ENCODE measurements at places on chromosomes 7 and 10.
A peak's percentile ranks its signal among the peaks of the same experiment; 100 is the strongest.

- no peak overlapping the region for H3K27ac ChIP-seq
- no peaks in the 10 kb centered on the region for H3K36me3 ChIP-seq
- H3K4me3 ChIP-seq, result no peak overlapping the region
- DNase-seq, result no peak
- no peaks in the 10 kb centered on the region for H3K27me3 ChIP-seq
- no peaks in the 10 kb centered on the region for H3K4me1 ChIP-seq
These were observed 324.6 kb downstream of the ATRNL1 start for GRCh38 chr10:115417585-115418265.

DNA sequence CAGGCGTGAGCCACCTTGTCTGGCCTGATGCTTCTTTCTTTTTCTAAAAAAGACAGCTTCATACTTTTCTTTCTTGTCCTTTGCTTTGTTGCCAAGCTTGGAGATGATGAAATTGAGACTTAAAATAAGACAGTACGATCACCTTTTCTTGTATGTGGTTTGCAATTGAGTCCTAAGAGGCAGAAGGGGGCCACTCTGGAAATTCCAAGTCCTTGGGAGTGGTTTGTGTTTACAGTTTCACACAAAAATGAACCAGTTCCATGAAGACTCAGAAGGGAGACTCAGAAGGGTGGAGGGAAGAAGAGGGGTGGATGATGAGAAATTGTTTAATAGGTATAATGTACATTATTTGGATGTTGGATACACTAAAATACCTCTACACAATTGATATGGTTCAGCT lies 70.7 kb upstream of the TNS3 start:
- H3K36me3 ChIP-seq, result no peaks in the 10 kb centered on the region
- H3K27ac ChIP-seq, result no peak overlapping the region
- DNase-seq, result no peak

DNA sequence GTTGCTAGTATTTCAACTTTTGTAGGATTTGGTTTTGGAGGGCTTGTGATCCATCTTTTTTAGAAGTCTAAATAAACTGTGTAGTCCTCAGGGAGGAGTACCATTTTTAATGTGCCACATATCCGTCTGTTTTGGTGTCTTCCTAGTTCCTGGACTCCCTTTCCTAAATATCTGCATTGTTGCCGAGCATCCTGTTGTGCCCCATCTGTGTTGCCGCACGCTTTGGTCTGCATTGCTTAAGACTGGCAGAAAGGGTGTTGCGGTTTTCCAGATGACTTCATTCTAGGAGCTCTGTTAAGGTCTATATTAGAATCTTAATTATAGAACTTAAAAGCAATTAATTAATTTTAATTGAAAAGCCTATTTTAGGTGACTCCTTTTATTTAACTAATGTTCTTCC lies 49.4 kb downstream of the RBM33 start:
- H3K4me3 ChIP-seq, result no peak overlapping the region
- H3K27me3 ChIP-seq, result no peaks in the 10 kb centered on the region
- no peak for DNase-seq

- H3K27ac ChIP-seq, result no peak overlapping the region
- H3K36me3 ChIP-seq, result no peaks in the 10 kb centered on the region
- no peak overlapping the region for H3K4me3 ChIP-seq
- H3K4me1 ChIP-seq, result peaks cover 21% of the 10 kb centered on the region
- DNase-seq, result no peak
- peaks cover 100% of the 10 kb centered on the region for H3K27me3 ChIP-seq
These were observed 441 bp upstream of the VENTX start for GRCh38 chr10:133237241-133237587.

DNA sequence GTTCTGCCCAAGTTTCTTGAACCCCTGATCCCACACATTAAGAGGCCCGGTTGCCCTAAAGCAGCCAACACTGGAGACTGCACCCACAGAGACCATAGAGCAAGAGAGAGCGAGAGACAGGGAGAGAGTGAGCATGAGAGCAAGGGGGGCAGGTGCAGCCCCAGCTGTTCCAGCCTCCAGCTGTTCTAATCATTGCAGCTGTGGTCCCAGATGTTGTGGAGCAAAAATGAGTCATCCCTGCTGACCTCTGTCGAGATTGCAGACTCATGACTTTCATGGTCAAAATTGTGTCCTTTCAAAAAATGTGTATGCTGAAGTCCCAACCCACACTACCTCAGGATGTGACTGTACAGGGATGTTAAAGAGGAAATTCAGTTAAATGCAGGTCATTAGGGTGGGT lies 143.9 kb upstream of the FRMD4A start:
- H3K4me3 ChIP-seq, result no peak overlapping the region
- H3K27ac ChIP-seq, result no peak overlapping the region
- peaks cover 69% of the 10 kb centered on the region for H3K27me3 ChIP-seq

DNA sequence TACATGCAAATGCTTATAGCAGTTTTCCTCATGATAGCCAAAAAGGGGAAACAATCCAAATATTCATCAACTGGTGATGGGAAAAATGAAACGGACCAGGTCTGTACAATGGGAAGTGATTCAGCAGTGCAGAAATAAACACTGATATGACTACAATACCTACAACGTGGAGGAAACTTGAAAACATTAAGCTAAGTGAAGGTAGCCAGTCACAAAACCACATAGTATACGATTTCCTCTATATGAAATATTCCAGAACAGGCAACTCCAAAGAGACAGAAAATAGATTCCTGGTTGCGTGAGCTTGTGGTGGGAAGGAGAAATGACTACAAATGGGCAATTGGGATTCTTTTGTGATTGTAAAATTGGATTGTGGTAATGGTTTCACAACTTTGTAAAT lies 263.1 kb upstream of the PITRM1 start:
- no peak for DNase-seq
- H3K27ac ChIP-seq, result no peak overlapping the region
- H3K36me3 ChIP-seq, result peaks cover 3% of the 10 kb centered on the region
- H3K4me3 ChIP-seq, result no peak overlapping the region
- H3K27me3 ChIP-seq, result peaks cover 14% of the 10 kb centered on the region

DNA sequence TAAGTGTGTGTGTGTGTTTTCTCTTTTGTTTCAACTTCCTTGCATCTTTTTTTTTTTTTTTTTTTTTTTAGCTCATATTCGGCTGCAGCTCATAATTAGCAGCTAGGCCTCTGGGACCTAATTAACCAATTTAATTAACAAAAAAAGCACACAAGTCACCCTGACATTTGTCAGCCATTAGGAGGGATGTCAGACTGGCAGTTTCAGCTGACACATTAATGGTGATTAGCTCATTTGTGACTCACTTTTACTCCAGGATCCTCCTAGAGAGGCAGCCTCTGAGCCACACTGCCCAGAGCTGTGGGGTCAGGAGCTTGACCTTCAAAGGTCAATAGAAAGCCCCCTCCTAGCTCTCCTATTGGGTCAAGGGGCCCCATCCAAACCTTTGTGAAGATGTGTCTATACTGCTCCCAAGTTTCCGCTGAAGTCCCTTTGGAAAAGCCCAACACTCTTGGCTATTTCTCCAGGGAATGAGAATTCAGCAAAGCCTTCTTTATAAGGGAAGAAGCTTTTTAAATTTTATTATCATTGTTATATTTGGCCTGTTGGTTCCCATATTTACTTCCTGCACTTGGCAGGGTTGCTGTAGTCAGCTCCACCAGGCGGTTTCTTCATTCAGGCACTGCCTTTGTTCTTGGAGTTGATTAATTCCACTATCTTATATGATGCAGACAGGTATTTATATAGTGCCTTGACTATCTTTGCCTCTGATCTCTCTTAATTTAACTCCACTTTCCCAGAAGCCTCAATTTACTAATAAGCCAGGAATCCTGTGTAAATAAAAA lies 109.5 kb upstream of the HABP2 start:
- H3K27me3 ChIP-seq, result peaks cover 8% of the 10 kb centered on the region
- H3K4me1 ChIP-seq, result no peaks in the 10 kb centered on the region
- H3K4me3 ChIP-seq, result no peak overlapping the region
- no peaks in the 10 kb centered on the region for H3K36me3 ChIP-seq
- no peak overlapping the region for H3K27ac ChIP-seq

- H3K27me3 ChIP-seq, result peaks cover 16% of the 10 kb centered on the region
- H3K27ac ChIP-seq, result no peak overlapping the region
- H3K36me3 ChIP-seq, result no peaks in the 10 kb centered on the region
- H3K4me1 ChIP-seq, result peaks cover 9% of the 10 kb centered on the region
These were observed 87.4 kb upstream of the FAM20C start for GRCh38 chr7:105002-105401.

DNA sequence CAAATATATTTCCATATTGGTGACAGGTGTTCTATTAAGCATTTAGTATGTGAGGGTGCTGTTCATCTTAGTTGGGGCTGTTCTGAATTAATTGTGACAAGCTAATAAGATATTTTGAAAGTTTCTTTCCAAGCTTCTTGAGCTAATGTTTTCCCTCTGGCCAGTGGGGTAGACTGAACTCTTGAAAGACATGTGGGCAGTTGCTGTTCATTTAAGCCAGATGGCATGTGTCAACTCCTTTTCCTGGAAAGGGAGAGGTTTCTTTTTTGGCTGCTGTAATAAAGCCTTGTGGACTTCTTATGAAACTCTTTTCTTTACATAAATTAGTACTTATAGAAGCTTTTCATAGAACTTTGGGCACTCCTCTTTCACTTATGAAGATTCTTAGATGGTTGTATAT lies 21.7 kb downstream of the RAB18 start:
- H3K4me1 ChIP-seq, result peaks cover 68% of the 10 kb centered on the region
- no peak overlapping the region for H3K27ac ChIP-seq
- no peaks in the 10 kb centered on the region for H3K27me3 ChIP-seq
- peaks cover 34% of the 10 kb centered on the region for H3K36me3 ChIP-seq
- H3K4me3 ChIP-seq, result no peak overlapping the region

DNA sequence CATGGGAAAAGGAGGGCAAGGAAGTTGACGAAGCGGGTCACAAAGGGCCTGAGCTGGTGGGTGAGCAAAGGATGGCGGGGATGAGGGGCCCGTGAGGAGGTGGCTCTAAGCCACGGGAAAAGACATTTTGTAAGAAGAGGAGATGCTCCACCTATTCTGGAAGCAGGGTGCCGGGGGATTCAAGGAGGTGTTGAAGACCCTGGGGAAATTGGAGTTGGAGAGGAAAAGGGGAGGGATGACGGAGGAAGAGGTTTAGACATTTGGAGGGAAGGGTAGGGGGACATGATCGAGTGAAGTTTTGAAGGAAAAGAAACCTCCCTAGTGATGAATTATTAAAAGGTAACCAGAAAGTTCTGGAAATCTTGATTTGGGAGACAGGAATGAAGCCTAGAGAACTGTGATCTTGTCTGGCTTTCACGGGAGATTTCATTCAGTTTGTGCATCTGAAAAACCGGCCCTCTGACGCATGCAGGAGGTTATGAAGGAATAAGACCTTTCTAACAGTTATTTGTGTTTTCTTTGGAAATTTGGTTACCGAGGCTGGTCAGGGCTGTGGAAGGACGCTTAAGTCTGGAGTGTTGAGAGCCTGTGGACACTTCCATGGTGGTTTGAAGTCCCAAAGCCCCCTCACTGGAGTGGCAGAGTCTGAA lies 1.4 kb downstream of the SMO start:
- H3K4me1 ChIP-seq, result peaks cover 11% of the 10 kb centered on the region
- H3K4me3 ChIP-seq, result peak overlapping the region; percentile 48
- peaks cover 76% of the 10 kb centered on the region for H3K27me3 ChIP-seq
- no peak overlapping the region for H3K27ac ChIP-seq
- H3K36me3 ChIP-seq, result no peaks in the 10 kb centered on the region

GRCh38 chr7:157194948-157195347 lies 56.2 kb downstream of the UBE3C start:
- no peaks in the 10 kb centered on the region for H3K27me3 ChIP-seq
- H3K27ac ChIP-seq, result no peak overlapping the region
- peaks cover 48% of the 10 kb centered on the region for H3K36me3 ChIP-seq
- no peaks in the 10 kb centered on the region for H3K4me1 ChIP-seq

DNA sequence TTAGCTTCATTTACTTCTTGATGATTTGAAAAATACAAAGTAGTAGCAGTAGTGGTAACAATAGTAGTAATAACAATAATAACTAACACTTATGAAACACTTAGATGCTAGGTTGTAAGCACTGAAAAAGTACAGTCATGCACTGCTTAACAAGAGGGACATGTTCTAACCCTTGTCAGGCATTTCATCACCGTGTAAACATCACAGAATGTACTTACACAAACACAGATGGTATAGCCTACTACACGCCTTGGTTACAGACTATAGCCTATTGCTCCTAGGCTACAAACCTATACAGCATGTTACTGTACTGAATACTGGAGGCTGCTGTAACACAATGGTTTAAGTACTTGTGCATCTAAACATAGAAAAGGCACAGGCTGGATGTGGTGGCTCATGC lies 60.6 kb downstream of the PUS7 start:
- H3K36me3 ChIP-seq, result peaks cover 7% of the 10 kb centered on the region
- H3K27me3 ChIP-seq, result no peaks in the 10 kb centered on the region
- no peak for DNase-seq
- no peak overlapping the region for H3K4me3 ChIP-seq
- H3K27ac ChIP-seq, result no peak overlapping the region

GRCh38 chr7:141600168-141601006 lies 49.2 kb downstream of the AGK start:
- no peak overlapping the region for H3K27ac ChIP-seq
- H3K4me1 ChIP-seq, result no peaks in the 10 kb centered on the region
- no peaks in the 10 kb centered on the region for H3K27me3 ChIP-seq
- DNase-seq, result no peak
- H3K4me3 ChIP-seq, result no peak overlapping the region

DNA sequence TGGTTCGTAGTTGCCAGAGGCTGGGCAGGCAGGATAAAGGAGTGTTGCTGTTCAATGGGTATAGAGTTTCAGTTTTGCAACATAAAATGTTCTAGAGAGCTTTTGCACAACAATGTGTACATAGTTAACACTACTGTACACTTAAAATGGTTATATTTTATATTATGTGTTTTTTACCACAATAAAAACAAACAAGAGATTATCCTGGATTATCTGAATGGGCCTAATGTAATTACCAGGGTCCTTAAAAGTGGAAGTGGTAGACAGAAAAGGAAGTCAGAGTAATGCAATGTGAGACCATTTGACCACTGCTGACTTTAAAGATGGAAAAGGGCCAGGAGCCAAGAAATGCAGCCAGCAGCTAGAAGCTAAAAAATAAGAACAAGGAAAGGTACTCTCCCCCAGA lies 159.7 kb downstream of the SGMS1 start:
- H3K27me3 ChIP-seq, result no peaks in the 10 kb centered on the region
- peaks cover 10% of the 10 kb centered on the region for H3K4me1 ChIP-seq
- no peak for DNase-seq
- H3K27ac ChIP-seq, result no peak overlapping the region
- H3K36me3 ChIP-seq, result peaks cover 8% of the 10 kb centered on the region

DNA sequence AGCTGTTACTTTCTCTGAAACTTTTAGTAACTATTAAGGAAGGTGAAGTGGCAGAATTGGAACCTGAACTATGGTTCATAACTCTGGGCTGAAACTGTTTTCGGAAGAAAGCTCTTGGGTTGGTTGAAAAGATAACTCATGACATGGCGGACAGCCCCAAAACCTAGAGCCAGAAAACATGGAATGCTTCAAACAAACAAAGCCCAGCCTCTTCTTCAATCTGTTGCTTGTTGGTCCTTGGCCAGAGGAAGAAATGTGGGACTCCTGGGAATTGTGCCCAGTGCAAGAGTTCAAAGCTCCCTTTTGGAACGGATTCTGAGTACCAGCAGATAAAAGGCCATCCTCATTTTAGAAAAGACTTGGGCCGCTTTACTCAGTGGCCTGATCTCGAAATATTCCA lies 52.9 kb upstream of the CACNB2 start:
- no peaks in the 10 kb centered on the region for H3K36me3 ChIP-seq

Data from activated naive CD4-positive, alpha-beta T cell treated with anti-CD3 and anti-CD28 coated beads, Interleukin-2, amount 10 ng/mL, durations not matched to agents 7 days and 5 days (primary cell).